ENCODE measurements at places on chromosomes 7 and 10.

GRCh38 chr7:37071124-37071523 is 346.8 kb upstream of the AOAH start:
- DNase-seq: no peak

DNA sequence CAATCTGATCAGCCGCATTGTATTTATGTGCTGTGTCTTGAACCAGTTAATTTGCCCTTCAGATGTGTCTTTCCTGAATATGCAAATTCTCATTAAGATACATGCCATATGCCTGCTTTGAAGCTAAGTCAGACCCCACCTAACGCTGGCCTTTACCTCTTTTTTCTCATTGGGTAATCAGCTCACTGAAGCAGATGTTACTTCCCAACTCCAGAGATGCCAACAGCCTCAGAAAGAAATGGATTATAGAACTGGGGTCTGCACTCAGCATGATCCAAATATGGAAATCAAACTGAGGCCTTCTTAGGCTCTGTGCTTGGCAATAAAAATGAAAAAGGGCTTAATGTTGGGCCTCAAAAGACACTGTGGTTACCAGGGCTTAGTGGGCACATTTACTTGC is 113.9 kb downstream of the FZD1 start:
- DNase-seq: no peak

- DNase-seq: no peak
Measured at GRCh38 chr10:97003804-97004201, 171.7 kb downstream of the LCOR start.

GRCh38 chr7:158393926-158394625 is 193.5 kb downstream of the PTPRN2 start:
- DNase-seq: no peak

DNA sequence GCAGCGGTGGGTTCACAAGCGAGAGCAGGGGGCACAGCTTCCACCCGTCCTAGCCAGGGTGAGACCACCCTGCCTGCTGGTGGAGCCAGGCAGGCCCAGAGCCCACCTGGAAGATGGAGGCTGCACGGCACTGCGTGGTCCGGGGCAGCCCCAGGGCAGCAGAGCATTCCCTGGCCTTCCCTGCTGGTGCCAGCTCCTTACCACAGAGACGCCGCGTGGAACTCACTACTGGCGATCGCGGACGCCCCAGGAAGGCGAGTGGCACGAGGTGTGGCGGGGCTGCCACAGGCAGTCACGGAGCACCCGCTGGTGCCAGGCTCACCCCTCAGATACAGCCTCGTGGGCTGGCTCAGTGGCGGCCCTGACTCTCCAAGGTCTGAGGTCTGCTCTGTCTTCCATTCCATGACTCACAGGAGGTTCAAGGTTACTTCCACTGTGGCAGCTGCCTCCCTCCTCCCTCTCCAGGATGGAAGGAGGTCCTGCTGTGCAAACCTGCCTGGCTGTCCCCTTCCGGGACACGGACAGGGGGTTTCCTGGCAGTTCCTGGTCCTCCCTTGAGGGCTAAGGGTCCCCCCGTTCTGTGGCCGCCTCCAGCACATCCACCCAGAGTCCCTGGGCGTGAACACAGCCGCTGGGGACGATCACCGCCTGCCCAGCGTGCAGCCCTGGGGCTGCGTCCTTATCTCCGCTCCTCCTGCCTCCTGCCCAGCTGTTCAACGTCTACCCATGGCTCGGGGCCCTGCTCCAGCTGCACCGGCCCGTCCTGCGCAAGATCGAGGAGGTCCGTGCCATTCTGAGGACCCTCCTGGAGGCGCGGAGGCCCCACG is 3.1 kb downstream of the CYP2W1 start:
- no peak for DNase-seq

DNA sequence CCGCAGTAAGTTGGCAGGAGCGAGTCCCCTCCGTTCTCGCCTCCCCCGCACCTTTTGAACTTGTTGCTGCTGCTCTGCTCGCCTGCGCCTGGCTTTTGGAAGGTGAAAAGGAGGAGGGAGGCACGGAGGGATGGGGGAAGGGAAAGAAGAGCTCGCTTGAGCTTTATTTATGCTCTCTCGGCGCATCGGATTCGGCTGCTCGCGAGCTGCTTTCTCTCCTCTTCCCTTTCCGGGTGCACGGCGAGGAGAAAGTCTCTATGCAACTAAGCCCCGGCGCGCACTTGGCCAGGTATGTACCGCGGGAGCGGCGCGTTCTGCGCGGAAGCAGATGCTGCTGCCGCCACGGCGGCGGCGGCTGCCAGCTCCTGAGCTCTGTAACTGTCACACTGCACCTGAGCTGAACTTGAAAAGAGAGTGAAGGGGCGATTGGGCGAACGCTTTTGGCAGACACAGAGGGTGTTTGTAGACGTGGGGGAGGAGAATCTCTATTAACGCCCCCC is 551 bp downstream of the KCND2 start:
- DNase-seq: no peak

DNA sequence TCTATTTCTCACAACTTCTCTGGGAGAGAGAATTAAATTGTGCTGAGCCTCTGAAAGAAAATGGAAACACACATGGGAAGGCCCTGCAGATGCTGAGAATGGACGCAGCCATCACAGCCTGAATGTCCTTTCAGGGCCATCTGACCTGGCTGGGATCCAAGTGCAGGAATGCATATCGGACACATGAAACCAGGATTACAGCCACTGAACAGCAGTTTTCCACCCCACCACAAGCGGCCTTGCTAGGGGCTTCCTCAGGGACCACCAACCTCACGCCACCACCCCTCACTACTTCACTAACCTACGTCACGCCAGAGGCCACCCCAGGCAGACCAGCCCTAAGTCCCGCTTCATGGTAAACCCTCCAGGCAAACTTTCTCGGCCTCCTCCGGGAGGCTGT is 103.3 kb downstream of the DIP2C start:
- no peak for DNase-seq

DNA sequence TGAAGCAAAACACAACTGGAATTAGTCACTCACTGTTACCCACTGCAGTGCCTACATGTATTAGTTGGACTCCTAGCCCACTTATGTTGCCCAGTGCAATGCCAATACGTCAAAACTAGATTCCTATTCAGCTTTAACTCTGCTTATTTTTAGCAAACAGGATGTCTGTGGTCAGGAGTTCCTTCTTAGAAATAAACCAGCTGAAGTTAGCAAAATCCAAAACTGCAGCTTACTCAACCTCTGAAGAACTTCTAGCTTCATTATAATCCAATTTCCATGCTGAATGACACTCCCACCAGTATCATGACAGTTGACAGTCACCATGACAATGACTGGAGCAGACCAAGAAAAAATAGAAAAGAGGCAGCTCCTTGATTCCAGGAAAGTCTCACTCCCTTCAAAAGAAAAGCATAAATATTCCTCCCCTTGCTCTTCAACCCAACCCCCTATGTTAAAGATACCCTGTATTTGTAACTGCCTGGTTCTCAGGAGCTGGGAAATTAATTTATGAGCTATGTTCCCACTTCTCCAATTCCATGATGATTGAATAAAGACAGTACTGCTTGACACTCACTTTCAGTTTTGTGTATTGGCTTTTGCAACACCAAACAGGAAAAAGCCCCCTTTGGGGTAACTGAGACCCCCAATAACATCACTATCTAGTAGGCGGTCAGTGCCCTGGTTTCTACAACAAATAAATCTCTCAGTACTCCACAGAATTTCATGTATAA is 327.4 kb downstream of the SORCS1 start:
- no peak for DNase-seq

DNA sequence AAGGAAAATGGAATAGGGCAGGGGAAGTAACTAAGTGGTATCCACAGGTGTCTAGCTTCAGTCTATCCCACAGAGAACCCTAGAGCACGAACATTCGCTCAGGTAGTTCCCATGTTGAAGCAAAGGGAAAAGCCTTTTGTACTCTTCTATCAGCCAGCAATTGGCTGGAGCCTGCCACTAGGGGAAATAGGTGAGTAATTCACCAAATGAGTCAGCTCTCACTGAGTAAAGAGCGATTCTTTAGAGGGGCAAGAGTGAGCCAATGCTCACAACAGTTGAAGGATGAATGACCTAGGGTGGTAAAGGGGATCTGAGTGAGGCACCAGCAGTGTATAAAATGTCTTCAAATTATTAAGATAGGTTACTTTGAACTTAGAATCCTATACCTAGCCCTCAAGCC is 94.1 kb upstream of the ZNF800 start:
- DNase-seq: no peak

DNA sequence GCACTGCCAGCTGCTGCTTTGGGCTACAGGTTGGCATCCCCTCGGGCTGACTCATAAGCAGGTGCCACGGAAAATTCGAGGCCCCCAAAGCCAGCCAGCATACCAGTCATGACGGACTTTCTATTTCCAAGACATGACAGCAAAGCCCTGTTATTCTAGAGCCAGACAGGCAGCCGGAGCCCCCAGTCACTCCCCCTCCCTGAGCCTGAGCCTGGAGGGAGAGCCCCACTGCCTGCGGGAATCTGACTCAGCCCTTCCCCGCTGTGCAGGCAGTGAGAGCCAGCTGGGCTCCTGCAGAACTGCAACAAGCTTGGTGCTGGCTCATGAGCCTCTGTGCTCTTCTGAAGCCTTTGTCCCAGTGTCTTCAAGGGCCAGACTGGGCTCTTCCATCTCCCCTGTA is 15.8 kb downstream of the BTBD16 start:
- no peak for DNase-seq

DNA sequence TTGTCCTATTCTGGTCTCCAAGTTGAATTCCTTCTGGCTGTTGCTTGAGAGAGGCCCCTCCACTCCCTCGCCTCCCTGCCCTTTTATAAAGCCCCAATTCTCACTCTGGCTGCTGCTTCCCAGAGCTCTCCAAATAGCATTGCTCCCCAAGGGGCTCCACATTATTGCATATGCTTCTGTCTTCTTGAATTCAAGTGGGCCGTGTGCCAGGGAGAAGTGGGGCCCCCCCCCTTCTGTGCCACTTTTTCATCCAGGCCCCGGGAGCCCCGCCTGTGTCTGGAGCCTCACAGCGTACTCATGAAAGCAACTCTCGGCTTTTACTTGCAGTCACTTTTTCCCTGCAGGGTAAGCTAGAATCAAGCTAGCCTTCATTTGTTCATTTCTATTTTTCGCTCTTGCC is 265.1 kb downstream of the CCSER2 start:
- no peak for DNase-seq

DNA sequence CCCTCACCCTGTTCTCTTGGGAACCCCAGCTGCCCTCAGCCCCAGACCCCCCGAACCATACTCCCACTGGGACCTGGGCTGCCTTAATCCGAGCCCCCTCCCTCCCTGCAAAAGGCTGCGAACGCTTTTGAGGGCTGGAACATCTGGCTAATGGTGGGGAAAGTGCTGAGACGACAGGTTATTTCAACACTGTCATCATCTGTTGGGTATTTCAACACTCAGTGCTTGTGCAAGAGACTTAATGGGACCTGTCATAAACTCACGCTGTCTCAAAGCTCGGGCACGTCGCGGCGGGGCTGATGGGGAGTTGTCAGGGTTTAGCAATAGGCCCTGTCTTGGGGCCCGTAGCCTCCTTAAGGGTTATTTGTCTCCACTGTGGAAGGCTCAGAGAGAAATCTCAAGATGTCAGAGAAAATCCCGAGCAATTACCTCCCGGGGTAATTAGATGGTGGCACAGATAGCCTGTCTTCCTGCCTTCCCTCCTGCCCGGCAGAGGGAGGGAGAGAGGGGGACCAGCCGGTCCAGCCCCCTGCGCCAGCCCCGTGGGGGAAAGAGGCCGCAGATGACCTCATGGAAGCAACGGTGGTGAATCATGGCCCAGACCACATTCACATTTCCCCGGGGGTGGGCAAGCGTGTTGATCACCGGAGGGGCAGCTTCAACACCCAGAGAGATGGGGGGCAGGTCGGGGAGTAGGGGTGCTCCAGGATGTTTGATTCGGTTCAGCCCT is 88.7 kb upstream of the MYL10 start:
- no peak for DNase-seq

All from breast epithelium (tissue), 4 donors.